Stimulated activated CD8-positive, alpha-beta memory T cell treated with anti-CD3 and anti-CD28 coated beads, Interleukin-15, amount 100 ng/mL, for 24 hours (primary cell): ENCODE measurements at places on chromosomes 13 and 19.

GRCh38 chr13:85230691-85231093 is 568.5 kb downstream of the SLITRK6 start:
- no peak for DNase-seq

GRCh38 chr13:75076476-75076875 is 405.5 kb downstream of the TBC1D4 start:
- no peak for DNase-seq

- no peak for DNase-seq
Observed at GRCh38 chr13:24251525-24251924, 57.9 kb upstream of the C1QTNF9 start.

- no peak for DNase-seq
Observed at GRCh38 chr13:71758828-71759227, 108.2 kb downstream of the DACH1 start.

GRCh38 chr13:96020931-96021330 is 32.3 kb downstream of the UGGT2 start:
- no peak for DNase-seq

GRCh38 chr13:94966422-94966955 is 254.1 kb upstream of the SOX21 start:
- no peak for DNase-seq

DNA sequence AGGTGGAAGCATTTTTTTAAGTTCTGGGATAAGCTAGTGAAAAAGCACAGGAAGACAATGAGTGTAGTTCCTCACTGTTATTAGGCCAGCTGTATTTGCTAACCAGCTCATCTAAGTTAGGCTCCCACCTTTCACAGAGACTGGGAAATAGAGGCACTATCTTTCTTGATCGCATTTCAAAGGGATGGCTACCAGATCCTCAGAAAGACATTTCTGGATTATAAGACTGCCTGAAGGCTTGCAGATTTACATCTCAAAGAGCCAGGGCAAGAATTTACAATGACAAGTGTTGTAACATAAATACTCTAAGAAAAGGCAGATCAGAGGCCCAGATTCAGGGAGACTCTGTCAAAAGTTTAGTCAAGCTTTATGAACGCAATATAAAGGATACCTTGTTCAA is 1005.5 kb downstream of the PCDH9 start:
- DNase-seq = no peak

GRCh38 chr13:33111414-33112110 is 95.3 kb downstream of the KL start:
- no peak for DNase-seq
